ENCODE measurements at places on chromosomes 1 and 21. TPM values are rescaled to one million over a fixed set of nuclear protein-coding genes. Genes with fewer than 3 reads are reported as not detected.

GRCh38 chr1:207288315-207288714 is 33.2 kb upstream of the CD55 start:
- no peak for DNase-seq
- H3K4me1 ChIP-seq: peaks cover 14% of the 10 kb centered on the region
- H3K4me3 ChIP-seq: no peak overlapping the region
- H3K36me3 ChIP-seq: peaks cover 16% of the 10 kb centered on the region

DNA sequence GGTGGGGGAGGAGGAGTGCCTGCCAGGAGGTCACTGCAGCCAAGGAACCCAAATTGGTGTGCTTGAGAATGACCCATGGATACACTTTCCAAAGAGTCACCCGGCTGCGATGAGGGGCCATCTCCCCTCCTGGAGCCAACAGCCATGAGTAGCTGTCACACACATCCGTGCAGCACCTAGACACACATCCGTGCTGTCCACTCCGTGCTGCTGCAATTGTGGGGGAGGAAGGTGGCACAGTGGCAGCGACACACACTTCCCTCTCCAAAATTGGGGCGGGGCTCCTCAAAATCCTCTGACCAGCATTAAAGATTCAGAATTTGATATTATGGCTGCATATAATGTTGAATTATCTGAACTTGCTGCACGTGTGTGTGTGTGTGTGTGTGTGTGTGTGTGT is 15.8 kb downstream of the TP73 start:
- no peak overlapping the region for H3K27ac ChIP-seq
- no peaks in the 10 kb centered on the region for H3K27me3 ChIP-seq
- no peak for DNase-seq

DNA sequence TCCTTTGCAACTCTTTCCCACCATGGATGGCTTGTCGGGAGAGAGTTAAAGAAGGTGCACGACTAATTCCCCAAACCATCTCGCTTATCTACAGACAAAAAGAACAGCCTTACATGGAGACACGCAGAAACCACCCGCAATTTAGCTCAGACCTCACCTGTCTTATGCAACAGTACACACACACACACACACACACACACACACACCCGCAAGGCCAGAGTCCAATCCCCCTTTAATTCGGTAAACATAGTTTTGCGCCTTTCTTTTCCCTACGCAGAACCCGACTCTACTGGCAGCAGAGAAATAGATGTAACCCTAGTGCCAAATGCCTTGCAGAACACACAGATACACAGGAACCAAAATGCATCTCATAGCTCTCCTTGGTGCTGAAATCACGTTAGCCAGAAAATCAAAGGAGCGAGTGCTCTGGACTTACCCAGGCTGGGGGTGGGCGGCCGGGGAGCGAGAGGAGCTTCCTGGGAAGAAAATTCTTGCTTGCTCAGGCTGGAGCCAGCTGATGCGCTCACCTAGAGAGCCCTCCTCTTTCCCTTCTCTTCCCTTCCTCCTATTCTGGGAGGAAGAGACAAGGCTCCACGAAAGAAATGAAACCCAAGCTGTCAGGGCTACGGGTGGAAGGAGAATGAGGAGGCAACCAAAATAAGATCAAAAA is 470 bp downstream of the TNR start:
- no peak overlapping the region for H3K4me3 ChIP-seq
- no peak for DNase-seq
- H3K27ac ChIP-seq: no peak overlapping the region
- H3K4me1 ChIP-seq: peaks cover 3% of the 10 kb centered on the region

DNA sequence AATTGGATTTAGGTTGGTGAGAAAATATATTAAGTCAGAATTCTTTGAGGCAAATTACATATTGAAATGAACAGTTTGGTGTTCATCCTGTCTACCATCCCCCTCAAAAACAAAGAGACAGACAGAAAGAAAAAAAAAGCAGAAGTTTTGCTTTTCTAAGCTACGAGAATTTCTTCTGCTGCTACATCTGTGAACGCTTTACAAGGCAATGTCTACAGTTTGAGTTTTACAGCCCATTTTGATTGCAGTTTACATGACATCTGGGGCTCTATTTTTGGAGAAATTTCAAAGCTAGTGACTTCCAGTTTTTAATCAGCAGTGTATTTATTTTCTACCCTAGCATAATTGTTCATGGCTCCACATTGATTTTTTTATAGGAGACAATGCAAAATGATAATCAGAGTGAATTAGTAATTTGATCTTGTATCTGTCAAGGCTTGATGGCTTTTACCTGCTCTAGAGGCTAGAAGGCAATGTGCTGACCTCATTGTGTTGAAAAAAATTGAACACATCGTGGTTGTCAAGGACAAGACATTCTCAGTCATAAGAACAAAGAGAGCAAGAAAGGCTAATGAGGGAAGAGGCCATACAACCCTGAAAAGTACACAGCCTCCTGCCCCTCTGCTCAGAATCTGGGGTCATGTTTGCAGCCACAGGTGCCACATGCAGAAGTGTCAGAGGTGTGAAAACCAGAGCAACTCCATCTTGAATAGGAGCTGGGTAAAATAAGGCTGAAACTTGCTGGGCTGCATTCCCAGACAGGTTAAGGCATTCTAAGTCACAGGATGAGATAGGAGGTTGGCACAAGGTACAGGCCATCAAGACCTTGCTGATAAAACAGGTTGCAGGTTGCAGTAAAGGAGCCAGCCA is 201.0 kb upstream of the CAMK1G start:
- DNase-seq: no peak
- no peaks in the 10 kb centered on the region for H3K27me3 ChIP-seq
- no peak overlapping the region for H3K4me3 ChIP-seq
- H3K36me3 ChIP-seq: no peaks in the 10 kb centered on the region

The PGLYRP4 gene
- not detected for total RNA-seq

The AJAP1 gene
- not detected for total RNA-seq

The ERO1B gene
- 9.3 TPM for total RNA-seq
